ENCODE measurements at places on chromosomes 4 and X.

DNA sequence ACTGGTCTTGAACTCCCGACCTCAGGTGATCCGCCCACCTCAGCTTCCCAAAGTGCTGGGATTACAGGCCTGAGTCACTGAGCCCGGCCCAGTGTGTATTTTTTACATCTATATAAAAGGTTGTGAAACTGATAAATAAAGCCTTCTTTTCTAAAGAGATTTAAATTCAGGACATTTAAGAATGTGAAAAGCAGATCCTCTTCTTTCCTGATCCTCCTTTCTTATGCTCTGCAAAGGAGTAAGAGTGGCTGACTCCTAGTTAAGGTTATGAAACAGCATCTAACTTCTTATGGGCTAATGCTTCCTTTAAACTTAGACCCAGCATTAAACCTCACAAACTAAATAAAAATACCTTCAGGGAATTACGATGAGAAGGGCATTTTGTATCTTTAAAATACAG, 197.7 kb upstream of the MAB21L2 start:
- no peak for DNase-seq

- no peak for DNase-seq
These were observed 984.6 kb upstream of the TENM3 start for GRCh38 chr4:181258569-181258968.

DNA sequence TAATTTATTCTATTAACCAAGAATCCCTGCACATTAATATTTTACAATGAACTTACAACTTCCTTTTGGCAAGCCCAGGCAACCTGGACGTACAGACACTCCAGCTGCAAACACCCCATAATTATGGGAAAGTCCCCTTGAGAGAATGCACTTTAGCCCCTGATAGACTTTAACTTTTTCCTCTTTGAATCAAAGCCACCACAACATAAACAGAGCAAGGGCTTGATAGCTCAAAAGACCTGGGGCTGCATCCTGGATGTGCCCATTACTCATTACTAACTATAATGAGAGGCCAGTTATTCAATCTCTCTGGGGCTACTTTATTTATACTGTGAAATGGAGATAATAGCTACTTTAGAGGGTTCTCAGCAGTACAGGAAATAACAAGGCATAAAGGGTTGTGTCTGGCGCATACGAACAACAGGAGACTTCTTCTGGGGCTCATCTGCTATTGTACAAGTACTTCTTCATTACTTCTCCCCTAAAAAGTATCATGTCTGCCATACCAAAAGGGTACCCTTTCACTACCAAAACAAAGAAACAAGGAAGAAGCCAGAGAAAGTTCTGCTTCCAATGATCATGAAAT, 54.9 kb downstream of the CASK start:
- DNase-seq = no peak

- DNase-seq = no peak
These were observed 14.6 kb downstream of the AMOT start for GRCh38 chrX:112826023-112826422.

DNA sequence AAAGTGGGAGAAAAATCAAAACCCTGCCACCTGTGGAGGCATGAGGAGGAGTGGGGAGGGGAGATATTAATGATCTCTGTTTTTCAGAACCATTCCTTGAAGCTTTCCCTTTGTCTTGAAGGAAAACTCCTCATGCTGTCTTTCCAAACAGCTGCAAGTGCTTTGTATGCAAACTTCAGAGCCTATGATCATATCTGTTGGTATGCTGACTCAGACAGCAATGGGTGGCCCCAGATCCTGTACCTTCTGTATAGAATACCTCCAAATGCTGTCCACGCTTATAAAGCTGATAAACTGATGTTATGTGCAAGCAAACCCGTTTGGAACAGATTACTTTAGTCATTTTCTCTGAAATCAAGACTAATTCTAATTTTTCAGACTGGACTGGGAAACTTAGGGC, 31.9 kb downstream of the BMP15 start:
- DNase-seq = no peak

DNA sequence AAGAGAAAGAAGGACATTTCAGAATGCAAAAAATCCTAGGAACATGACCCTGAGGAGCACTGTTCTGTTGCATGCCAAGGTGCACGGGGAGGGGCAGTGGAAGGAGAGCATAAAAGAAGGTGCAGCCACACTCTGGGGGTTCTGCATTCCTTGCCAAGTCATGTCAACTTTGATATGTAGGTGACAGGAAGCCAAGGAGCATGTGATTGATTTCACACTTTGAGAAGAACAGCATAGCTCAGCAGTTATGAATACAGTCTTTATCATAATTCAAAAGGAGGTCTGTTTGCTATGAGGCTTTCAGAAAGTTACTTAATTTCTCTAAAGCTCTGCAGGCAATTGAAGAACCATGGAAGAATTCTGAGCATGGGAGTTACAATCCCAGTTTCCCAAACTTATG, 50.6 kb downstream of the SCFD2 start:
- no peak for DNase-seq

GRCh38 chrX:129566073-129566472, 26.0 kb downstream of the OCRL start:
- DNase-seq = no peak

DNA sequence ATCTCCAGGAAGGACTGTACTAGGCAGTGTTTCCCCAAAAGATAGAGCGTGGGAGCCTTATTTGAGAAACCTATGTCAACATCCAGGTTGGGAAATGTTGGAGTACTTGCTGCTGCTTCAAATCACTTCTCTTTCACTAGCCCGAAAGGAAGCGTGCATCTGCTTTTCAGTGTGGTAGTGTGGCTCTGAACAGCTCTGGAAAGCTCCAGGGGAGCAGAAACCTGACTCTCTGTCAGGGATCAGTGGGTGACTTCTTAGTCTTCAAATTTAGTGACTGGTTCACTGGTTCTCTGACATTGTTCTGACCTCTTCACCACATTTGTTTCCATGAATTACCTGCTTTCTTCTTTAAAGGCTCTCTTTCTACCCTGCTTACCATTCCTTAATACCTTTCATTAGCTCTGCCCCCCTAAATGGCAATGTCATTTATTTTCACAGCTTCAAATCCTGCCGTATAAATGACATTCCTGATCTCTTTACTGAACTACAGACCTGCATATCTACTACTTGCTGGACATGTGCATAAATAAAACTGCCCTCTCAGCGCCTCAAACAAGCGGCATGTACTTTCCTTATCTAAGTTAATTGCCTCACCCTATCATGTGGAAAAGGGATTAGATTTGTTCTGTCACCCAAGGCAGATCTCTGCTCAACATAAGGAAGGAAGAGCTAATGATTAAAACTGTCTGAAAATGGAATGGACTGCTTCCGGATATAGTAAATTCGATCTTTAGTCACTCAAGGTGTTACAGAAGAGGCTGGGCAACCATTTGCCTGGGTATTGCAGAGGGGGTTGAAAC, 37.0 kb downstream of the DLG3 start:
- DNase-seq = no peak

- no peak for DNase-seq
These were observed 23.3 kb upstream of the GPR50 start for GRCh38 chrX:151153086-151153485.

All from heart left ventricle (tissue), 16 donors.